ENCODE measurements at places on chromosomes 1 and 21.

- DNase-seq: no peak
- H3K4me1 ChIP-seq: no peaks in the 10 kb centered on the region
- H3K4me3 ChIP-seq: no peak overlapping the region
Observed at GRCh38 chr1:16433030-16433429, 4.2 kb downstream of the SPATA21 start.

DNA sequence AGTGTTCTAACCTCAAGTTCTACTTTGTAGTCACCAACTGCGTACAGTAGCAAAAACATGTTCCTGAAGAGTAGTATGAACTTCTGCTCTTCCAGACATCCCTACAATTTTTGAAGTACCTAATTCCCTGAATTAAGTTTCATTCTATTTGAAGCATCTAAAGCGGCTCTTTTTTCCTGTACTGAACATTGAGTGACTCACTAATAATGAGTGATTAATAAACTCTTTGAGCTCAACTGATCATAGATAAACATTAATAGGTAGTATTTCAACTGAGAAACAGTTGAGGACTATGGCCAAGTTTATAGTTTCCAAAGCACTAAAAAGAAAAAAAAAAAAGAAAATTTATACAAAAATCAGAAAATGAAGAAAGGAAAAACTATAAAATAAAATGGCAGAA is 683.1 kb downstream of the LTN1 start:
- H3K4me1 ChIP-seq: no peaks in the 10 kb centered on the region
- no peaks in the 10 kb centered on the region for H3K36me3 ChIP-seq
- H3K27ac ChIP-seq: no peak overlapping the region
- no peak overlapping the region for H3K4me3 ChIP-seq
- no peaks in the 10 kb centered on the region for H3K27me3 ChIP-seq

- H3K27me3 ChIP-seq: no peaks in the 10 kb centered on the region
- DNase-seq: no peak
- H3K27ac ChIP-seq: no peak overlapping the region
- no peak overlapping the region for H3K4me3 ChIP-seq
Observed at GRCh38 chr1:15825800-15826199, 18.4 kb upstream of the UQCRHL start.

GRCh38 chr1:200892546-200892945 is 2.2 kb upstream of the INAVA start:
- H3K27ac ChIP-seq: no peak overlapping the region
- no peak for DNase-seq
- H3K4me3 ChIP-seq: peak overlapping the region; percentile 68
- peaks cover 36% of the 10 kb centered on the region for H3K4me1 ChIP-seq

- H3K4me1 ChIP-seq: no peaks in the 10 kb centered on the region
- no peak overlapping the region for H3K4me3 ChIP-seq
- no peaks in the 10 kb centered on the region for H3K36me3 ChIP-seq
Observed at GRCh38 chr1:178371933-178372388, 124.8 kb downstream of the CLEC20A start.

DNA sequence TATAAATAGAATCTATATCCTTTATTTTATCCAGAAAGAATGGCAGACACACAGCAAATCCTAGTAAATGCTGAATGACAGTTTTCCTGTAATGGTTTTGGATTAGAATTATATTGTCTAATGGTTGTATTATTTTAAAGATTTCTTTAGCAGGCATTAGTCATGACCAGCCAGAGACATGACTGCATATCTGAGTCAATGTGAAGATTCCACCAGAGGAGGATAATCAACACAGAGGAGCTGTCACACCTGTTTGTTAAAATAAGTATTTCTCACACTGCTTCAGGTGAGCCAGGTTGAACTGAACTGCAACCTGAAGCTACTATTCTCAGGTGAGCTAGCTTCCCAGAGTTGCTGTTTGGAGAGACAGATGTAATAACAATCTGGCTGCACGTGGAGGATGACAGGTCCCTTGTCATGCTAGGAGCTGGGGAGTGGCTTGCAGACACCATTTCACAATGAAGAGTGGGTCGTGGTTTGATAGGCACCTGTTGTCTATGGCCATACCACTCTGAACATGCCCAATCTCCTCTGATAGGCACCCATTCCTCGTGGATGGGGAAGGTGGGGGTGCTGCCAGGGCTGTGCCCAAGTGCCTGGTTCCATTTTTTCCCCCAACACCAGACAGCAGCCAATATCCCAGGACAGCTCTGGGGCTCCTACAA is 94.3 kb downstream of the KCNJ6 start:
- no peak overlapping the region for H3K27ac ChIP-seq
- H3K4me3 ChIP-seq: no peak overlapping the region
- H3K4me1 ChIP-seq: no peaks in the 10 kb centered on the region

- DNase-seq: no peak
- H3K36me3 ChIP-seq: no peaks in the 10 kb centered on the region
- no peaks in the 10 kb centered on the region for H3K27me3 ChIP-seq
- no peak overlapping the region for H3K4me3 ChIP-seq
- no peak overlapping the region for H3K27ac ChIP-seq
Observed at GRCh38 chr1:218433744-218434143, 88.6 kb downstream of the TGFB2 start.

GRCh38 chr1:216388558-216388957 is 34.7 kb downstream of the USH2A start:
- no peaks in the 10 kb centered on the region for H3K4me1 ChIP-seq
- H3K27ac ChIP-seq: no peak overlapping the region
- no peak overlapping the region for H3K4me3 ChIP-seq
- no peak for DNase-seq
- no peaks in the 10 kb centered on the region for H3K36me3 ChIP-seq

- H3K4me1 ChIP-seq: peaks cover 9% of the 10 kb centered on the region
- H3K4me3 ChIP-seq: no peak overlapping the region
- peaks cover 8% of the 10 kb centered on the region for H3K36me3 ChIP-seq
Observed at GRCh38 chr1:182599339-182599738, 4.8 kb downstream of the RGS16 start.

- no peak for DNase-seq
- no peak overlapping the region for H3K27ac ChIP-seq
- peaks cover 67% of the 10 kb centered on the region for H3K27me3 ChIP-seq
- H3K4me1 ChIP-seq: no peaks in the 10 kb centered on the region
- no peaks in the 10 kb centered on the region for H3K36me3 ChIP-seq
- H3K4me3 ChIP-seq: no peak overlapping the region
Observed at GRCh38 chr1:38266197-38266520, 219.6 kb upstream of the POU3F1 start.

- H3K27me3 ChIP-seq: no peaks in the 10 kb centered on the region
- peak overlapping the region; percentile 72 for H3K4me3 ChIP-seq
- H3K36me3 ChIP-seq: no peaks in the 10 kb centered on the region
- peaks cover 8% of the 10 kb centered on the region for H3K4me1 ChIP-seq
- peak overlapping the region; percentile 79 for H3K27ac ChIP-seq
Observed at GRCh38 chr1:28417441-28417922, 47.9 kb downstream of the PHACTR4 start.

DNA sequence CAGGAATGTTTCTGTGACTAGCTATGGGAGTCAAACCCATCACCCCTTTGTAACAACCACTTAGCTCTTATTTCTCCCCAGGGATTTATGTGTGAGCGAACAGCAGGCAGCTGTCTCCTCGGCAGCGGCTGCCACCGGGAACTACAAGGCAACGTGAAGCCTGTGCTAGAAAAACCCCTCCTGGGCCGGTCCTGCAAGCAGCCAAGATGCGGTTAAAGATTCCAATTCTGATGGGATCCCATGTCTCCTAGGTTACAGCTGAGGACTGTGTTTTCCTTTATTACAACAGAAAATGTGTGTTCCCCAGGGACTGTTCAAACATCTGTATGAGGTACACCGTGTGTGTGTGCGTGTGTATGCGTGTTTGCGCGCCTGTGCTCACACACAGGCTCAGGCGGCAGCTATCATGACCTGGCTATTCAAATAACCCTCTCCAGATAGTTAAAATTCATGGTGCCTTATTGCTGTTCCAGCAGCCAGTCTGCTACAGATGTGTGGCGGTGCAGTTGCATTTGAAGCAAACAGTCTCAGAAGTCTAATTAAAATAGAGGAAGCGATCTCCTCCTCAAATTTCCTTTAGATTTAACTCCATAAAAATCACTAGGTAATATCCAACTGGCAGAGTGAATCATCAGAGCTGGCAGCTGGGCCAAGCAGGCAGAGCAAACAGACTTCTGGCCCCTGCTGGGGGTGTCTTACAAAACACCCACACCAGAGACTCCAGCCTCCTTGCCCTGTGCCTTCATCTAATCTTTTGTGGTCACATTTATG is 68.0 kb downstream of the LMX1A start:
- H3K36me3 ChIP-seq: no peaks in the 10 kb centered on the region
- DNase-seq: no peak
- no peaks in the 10 kb centered on the region for H3K4me1 ChIP-seq
- H3K27me3 ChIP-seq: peaks cover 22% of the 10 kb centered on the region

DNA sequence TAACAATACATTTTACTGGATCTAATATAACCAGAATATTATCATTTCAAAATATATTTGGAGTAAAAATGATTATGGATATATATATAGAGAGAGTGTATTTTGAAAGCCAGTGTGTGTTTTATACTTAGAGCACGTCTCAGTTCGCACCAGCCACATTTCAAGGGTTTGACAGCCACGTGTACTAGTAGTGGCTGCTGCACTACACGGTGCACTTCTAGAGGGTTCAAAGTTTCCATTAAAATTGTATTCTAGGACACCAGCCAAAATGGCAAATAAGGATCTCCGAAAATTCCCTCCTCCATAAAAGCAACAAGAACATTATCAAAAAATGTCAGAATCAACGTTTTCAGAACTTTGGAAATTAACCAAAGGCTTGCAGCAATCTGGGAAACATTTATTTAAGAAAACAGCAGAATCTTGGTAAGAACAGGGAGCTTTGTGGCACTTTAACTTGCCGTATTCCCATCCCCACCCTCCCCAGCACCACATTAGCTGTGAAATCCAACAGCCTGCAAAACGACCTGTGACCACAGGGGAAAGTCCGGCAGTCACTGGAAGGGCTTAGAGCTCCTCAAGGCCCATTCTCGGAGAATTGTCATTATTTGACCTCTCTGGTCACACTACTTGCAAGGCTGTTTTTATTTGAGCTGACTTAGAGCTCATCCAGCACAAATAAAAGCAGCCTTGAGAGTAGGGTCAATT is 33.5 kb upstream of the MRPS6 start:
- H3K27ac ChIP-seq: no peak overlapping the region
- no peak for DNase-seq
- no peaks in the 10 kb centered on the region for H3K4me1 ChIP-seq

- no peaks in the 10 kb centered on the region for H3K27me3 ChIP-seq
- H3K27ac ChIP-seq: no peak overlapping the region
- H3K4me3 ChIP-seq: no peak overlapping the region
- peaks cover 15% of the 10 kb centered on the region for H3K4me1 ChIP-seq
Observed at GRCh38 chr1:58927722-58928085, 143.9 kb upstream of the JUN start.

DNA sequence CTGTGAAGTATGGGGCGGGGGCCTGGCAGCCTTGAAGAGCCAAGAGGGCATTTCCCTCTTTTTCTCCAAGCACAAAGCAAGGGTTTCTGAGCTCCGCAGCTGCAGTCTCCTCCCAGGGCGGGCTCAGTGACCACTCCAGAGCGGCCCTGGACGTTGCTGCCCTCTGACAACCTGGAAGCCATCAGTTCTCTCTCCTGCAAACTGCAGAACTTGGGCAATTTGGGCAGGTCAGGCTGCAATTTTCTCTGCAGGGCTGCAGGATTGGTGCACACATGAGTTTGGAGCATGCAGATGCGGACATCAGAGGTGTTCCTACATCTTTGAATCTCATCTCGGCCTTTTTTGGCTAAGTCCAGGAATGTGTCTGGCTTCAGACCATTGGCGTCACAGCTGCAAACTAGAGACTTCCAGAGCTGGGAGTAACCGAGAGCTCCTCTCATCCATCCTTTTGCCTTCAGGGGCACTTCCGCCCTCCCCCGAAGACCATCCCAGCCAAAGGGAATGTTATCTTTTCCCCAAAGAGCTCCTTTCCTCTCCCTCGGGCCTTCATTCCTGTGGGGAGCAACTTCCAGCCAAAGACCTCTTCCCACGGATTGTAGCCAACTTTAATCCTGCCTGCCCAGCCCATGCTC is 139.6 kb upstream of the WNT4 start:
- no peak overlapping the region for H3K27ac ChIP-seq
- H3K36me3 ChIP-seq: no peaks in the 10 kb centered on the region
- H3K27me3 ChIP-seq: peaks cover 73% of the 10 kb centered on the region
- no peak for DNase-seq

DNA sequence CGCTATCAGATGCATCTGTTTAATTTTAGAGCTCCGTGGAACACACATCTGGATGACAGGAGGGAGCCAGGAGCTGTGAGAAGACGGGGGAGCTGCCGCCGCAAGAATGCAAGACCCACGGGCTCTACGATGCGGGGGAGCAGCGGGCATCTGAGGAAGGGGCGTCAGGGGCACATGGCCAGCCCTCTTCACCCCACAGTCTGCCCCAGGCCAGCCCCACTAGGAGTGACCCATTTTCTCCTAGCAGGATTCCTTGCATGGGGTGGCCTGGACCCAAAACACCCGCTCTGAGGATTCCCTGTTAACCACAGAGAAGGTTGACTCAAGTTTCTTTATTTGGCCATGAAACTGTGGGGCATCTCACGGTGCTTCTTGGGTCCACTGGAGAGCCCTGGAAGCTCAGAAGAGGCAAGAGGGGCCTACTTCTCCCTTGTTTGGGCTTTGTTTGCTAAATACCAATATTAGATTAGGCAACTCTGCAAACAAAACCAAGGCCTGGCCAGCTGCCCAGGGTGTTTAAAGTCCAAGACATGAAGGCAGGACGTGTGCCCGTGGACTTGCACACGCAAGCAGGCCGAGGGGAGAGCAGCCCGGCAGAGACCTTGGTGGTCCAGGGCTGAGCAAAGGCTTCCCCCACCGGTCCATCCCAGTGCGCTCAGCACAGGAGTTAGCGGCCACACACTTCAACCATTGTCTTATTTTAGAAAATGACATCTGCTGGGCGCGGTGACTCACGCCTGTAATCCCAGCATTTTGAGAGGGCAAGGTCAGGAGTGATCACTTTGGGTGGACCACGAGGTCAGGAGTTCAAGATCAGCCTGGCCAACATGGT is 89.8 kb downstream of the DHRS3 start:
- no peak for DNase-seq
- H3K36me3 ChIP-seq: no peaks in the 10 kb centered on the region
- no peaks in the 10 kb centered on the region for H3K27me3 ChIP-seq
- no peak overlapping the region for H3K27ac ChIP-seq
- H3K4me3 ChIP-seq: no peak overlapping the region
